Spleen (tissue), 13 donors: ENCODE measurements at places on chromosomes 7 and 10.

DNA sequence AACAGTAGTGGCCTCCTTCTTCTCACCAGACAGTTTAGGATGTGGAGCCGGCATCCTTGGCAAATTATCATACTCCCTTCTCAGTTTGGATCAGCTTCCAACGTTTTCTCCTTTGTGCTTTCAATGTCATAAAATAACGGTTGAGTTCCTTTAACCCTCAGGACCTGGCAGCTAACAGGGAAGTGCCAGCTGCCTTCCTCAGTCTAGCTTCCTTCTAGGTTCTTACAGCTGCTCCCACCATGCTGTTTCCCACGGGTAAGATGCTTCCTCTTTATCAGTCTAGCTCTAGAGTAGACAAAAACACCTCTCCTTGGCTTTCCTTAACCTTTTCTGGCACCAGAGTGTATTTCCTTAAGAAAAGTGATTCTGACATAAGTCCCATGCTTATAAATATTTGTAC, 33.2 kb downstream of the BLVRA start:
- no peak for DNase-seq

- DNase-seq: peak; percentile 89
These were observed 2.0 kb upstream of the SFTPA2 start for GRCh38 chr10:79562135-79562756.

DNA sequence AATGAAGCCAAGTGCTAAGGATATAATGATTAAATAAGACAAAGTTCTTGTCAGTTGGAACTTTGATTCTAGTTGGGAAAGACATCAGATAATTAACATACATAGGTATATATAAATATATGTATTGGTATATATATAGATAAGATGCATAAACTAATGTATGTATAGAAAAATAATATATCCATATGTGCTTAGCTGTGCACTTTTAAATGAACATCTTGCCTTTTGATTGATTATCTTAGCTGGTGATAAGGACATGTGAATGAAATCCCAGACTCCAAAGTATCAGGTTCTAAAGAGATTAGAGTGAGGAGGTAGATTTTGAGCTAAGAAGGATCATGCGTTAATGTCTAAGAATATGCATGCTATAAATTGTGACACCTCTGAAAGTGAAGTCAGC, 357.6 kb downstream of the GFRA1 start:
- DNase-seq: no peak

GRCh38 chr10:102410429-102411073, 8.0 kb downstream of the PSD start:
- no peak for DNase-seq

DNA sequence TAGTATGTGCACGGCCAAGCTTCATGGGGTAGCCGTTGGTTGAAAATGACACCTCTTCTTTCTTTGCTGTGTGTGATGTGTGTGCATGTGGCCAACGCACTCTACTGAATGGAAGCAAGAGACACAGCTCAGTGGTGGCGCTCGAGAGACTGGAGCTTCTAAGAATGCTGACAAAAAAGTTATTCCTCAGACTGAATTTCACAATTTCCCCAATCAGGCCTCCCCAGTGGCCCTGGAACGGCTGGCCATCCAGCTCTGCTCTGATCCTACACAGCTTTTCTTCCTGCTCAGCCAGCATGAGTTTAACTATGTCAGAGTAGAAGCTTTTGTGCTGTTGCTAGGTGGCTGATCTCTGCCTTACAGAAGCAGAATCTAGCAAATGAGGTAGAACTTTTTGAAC, 186.7 kb upstream of the PLXDC2 start:
- DNase-seq: peak; percentile 69

- DNase-seq: no peak
These were observed 63.5 kb upstream of the EGFR start for GRCh38 chr7:54955296-54955695.
